ENCODE measurements at places on chromosomes 11 and 22.

GRCh38 chr22:36702842-36703215 is 723 bp downstream of the CACNG2 start:
- no peak for DNase-seq

DNA sequence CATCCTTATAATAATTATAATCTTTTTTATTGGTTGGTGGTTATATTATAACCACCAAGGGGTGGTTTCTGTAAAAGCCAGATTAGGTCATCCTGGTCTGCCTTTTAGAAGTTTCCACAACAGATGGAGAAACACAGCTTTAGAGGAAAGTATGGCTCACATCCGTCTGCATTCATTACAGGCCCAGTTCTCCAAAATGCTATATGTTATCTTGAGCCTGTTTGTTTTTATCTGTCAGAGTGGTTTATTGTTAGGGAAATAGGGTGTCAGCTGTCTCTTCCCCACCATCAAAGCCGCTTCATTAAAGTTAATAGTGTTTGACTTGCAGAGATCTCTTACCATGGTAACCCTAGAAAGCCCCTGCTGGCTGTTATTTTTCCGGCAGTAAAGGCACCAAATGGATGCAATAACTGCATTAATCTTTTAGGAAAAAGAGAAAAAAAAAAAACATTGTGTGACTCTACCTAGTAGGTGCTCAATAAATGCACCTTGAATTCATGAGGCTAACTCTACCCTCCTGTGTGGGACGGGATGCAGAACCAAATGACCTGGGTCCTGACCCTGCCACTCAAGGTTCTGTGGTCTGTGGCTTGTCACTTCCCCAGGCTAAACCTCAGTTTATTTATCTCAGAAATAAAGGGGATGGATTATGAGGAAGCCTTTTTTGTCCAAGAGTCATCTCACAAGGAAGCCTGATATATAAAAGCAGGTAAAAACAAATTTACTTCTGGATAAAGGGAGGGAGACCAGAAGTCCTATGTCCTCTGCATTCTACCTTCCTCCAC is 118.3 kb downstream of the WT1 start:
- no peak for DNase-seq

- no peak for DNase-seq
These were observed 418.5 kb upstream of the SYN3 start for GRCh38 chr22:33476716-33477115.

- no peak for DNase-seq
These were observed 225.6 kb downstream of the BLID start for GRCh38 chr11:121890377-121890776.

- DNase-seq, result no peak
These were observed 83.7 kb downstream of the PHF21B start for GRCh38 chr22:44926124-44926475.

- DNase-seq, result no peak
These were observed 15.6 kb downstream of the ARAP1 start for GRCh38 chr11:72736452-72737069.
